ENCODE measurements at places on chromosomes 1 and 21. TPM values are rescaled to one million over a fixed set of nuclear protein-coding genes. Genes with fewer than 3 reads are reported as not detected.
A peak's percentile ranks its signal among the peaks of the same experiment; 100 is the strongest.

- no peak for DNase-seq
Measured at GRCh38 chr1:156508205-156508954, 7.8 kb upstream of the MEF2D start.

DNA sequence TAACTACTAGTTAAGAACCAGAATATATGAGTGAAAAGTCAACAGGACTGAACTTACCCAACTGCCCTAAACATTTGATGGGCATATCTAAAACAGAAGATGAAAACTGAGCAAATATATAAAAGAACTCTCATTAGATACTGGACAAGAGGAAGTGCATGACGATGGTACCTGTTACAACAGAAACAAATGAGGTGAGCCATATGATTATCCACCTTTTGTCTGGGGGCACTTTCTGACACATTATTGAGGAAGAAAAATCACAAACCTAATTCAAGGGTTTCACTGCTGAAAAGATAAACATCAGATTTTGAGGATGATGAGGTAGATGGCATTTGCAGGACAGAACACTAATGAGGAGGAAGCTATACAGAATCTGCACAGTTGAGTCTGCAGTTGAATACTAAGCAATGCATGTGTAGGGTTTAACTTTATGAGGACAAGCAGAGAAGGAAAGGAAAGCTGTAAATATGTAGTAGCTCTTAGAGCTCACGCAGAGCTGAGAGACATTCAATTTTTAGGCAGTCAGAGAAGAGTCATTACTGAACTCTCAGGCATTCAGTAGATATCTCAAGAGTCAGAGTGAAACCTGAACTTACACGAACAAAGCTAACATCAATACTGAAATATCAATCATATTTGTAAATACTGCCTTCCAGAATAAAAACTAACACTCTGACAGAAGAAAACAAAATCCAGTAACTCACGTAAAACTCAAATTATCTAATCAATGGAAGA, 262.1 kb downstream of the AKT3 start:
- DNase-seq = no peak

GRCh38 chr1:157948312-157949073, 45.0 kb upstream of the KIRREL1 start:
- peak; percentile 63 for DNase-seq

DNA sequence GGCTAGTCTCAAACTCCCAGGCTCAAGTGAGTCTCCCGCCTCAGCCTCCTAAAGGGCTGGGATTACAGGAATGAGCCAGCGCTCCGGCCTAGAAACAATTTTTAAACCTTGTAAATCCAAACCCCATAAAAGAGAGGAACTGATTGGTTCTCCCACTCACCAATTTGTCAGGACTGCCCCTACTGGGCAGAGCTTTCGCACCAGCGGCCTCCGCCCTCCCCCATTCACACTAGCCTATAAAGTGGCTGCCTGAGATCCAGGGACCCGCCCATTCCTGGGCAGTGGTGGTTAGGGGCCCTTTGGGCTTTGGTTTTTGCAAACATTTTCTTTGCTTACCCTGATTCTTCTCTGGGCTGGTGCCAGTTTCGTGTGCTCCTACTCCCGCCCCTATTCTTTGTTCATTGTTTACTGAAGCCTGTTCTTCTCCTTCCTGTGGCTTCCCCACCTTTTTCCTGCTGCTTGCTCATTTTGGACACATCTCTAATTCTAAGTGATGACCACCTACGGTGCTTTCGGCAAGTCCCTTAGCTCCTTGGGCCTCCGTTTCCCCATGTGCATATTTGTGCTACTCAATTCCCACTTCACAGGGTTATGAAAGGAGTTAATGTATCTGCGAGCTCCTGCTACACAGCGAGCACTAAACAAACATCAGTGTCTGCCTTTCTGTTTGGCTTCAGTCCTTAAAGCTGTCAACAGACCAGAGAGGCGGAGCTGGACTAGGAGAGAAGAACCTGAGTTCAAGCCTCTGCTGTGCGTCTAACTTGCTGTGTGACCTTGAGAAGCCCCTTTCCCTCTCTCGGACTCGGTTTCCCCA, 39.8 kb upstream of the CLIC4 start:
- peak; percentile 96 for DNase-seq

- DNase-seq = no peak
Measured at GRCh38 chr1:67382292-67382691, 47.9 kb downstream of the SERBP1 start.

LCE4A gene
- total RNA-seq = not detected

MAP3K7CL gene
- 3.0 TPM for total RNA-seq

LCE3D gene
- total RNA-seq = not detected

DNA sequence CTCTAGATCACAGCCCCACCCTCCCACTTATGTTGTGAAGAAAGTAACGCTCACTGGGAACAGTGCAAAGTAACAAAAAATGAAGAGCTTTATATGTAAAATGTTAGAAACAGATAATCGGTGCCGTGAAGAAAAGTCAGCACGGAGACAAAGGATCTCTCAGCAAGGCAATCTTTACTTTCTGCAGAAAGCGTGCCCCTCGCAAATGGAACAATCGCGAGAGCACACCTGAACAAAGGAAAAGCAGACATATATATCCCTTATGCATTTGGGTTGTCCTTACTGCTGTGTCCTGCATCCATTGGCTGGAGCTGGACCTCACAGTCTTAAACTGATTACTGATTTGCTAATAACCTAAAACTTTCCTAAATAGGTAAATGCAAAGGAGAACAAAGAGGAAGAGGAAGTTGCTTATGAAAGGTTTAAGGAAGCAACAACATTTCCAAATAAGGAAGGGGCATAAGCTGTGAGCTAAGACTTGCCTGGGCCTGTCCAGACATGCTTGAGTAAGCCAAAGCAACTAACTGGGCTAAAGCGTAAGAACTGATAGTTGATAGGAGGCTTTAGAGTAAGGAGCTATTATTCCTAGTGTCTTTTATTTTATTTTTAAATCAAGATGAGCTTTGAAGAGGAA, 89.7 kb downstream of the GTF2B start:
- DNase-seq = no peak

DNA sequence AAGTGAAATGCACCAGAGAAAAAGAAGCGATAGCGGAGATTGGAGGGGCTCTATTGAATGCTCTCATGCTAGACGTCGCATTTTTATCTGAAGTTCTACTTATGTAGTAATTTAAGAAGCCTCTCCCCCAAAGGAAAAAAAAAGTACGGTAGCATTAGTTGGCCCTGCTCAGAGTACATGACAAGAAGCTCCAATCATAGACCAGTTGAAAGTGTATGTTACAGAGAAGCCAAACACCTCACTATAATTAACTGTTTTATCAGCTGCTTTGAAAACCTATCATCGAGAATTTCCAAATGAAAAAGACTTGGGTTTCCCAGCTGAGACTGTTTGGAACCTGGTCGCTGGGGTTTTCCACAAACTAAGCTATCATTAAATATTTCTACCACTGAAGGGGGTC, 19.6 kb upstream of the OVAAL start:
- no peak for DNase-seq

- no peak for DNase-seq
Measured at GRCh38 chr1:225859151-225859550, 23.0 kb downstream of the TMEM63A start.

MYBPHL gene
- total RNA-seq = not detected

LYSMD1 gene
- total RNA-seq = 0.43 TPM

- DNase-seq = no peak
Measured at GRCh38 chr1:177858332-177858821, 111.5 kb downstream of the SEC16B start.

DNA sequence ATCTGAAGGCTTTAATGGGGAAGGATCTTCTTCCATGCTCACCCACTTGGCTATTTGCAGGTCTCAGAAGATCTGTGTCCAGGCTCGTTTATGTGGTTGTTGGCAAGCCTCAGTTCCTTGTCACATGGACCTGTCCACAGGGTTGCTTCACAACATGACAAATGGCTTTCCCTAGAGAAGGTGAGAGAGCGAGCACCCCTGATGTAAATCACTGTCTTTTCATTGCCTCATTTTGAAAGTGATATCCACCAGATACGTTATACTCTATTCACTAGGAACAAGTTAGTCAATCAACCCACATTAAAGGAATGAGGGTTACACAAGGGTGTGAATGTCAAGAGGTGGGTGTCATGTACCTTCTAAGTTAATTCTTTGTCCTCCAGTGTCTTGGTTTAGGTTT, 433.3 kb downstream of the RPS6KC1 start:
- no peak for DNase-seq

C21orf91 gene
- 2.7 TPM for total RNA-seq

DNA sequence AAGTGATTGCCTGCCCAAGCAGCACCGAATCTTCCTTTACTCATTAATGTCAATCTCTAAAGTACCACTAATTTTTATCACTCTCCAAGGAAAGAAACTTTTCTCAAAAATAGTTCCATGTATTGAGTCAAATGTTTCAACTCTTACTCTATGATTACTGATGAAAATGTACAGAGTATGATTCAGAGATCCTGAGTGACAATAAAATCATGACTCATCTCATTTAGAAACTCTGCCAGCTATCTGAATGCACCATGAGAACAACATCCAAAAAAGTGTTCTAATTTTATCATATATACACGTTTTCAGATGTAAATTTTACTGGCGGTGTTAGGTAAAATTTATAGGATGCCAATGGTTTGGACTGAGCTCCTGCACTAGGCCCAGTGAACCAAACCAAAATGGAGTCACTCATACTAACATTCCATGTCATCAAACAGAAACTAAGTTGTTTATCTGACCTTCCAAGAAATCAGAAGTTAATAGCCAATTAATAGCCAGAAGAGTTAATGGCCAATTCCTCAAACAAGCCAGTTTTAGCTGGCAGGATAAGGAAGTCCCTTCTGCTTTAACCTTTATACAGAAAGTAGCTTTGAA, 22.6 kb downstream of the PLPPR5 start:
- no peak for DNase-seq

DNA sequence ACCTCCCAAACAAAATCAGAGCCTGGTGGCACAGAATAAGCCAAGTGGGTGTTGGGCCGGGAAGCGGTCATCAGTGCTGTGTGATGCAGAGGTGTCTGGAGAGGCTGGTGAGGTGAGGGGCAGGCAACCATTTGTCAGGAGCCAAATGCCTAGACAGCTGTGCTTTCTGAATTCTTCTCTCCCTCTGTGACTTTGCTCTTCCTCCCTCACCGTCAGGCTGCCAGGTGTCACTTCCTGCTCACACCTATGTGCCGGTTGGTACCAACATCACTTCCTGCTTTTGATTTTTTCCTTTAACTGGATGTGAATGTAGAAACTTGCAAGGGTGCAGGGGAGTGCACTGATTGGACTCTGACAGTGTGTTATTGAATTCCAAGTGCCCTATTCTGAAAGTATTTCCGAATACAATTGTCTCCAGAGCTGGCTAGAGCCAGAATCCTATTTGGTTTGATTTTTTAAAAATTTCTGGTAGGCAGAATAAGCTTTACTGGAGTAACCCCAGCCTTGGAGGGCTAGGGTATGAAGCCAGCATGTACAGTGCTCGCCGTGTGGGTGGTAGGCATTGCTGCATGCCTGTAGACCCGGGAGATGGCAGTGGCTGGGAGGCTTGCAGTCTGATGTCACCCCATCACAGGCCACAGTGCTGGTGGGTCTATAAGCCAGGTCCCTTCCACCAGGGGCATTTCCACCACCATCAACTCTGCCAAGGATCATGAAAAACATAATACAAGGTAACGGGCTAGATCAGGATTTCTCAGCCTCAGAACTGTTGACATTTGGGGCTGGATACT, 210.9 kb downstream of the KAZN start:
- no peak for DNase-seq

GRCh38 chr1:1080951-1081310, 6.8 kb upstream of the RNF223 start:
- DNase-seq = no peak

DNA sequence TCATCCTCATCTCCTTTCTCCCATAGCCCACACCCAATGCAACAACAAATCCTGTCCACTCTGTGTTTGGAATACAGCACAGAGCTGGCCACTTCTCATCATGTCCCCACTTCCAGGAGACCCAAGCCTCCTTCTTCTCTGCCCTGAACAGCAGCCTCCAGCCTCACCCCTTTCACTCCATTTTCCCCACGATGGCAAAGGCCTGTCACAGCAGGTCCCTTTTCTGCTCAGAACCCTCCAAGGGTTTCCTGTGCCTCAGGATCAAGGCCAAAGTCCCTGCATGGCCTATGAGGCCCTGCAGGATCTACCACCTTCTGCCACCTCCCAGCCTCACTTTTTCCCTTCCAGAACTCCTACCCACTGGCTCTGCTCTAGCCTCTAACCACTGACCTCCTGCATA, 78.5 kb downstream of the CSMD2 start:
- DNase-seq = no peak

- peak; percentile 67 for DNase-seq
Measured at GRCh38 chr1:202571719-202572339, 138.4 kb downstream of the SYT2 start.

- DNase-seq = no peak
Measured at GRCh38 chr21:37513383-37513782, 146.8 kb downstream of the DYRK1A start.

DNA sequence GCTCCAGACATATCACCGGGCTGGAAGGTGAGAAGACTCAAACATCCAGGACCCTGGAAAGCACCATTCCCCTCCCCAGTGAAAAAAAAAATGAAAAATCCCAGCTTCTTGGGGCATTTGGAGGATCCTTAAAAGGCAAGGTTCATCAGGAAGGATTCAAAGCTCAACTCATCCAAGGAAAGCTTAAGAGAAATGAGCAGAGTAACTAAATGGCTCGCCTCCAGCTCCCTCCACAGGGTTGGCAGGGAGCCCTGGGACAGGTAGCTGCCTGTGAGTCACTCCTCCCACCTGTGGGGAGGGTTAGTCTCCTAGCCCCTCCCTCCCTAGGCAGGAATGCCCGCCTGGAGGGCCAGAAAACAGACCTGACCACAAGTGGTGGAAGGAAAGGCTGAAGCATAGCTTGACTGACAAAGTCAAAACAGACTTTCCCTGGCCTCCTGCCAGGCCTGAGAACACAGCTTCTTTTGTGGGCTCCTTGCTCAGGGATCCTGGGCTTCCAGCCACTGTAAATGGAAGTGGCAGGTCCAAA, 712 bp upstream of the LAMB3 start:
- peak; percentile 99 for DNase-seq

- DNase-seq = no peak
Measured at GRCh38 chr1:227937838-227938145, 9.9 kb downstream of the WNT9A start.

- no peak for DNase-seq
Measured at GRCh38 chr1:164565357-164565756, 6.4 kb downstream of the PBX1 start.

ZMYND12 gene
- total RNA-seq = 0.21 TPM

GRCh38 chr21:31409831-31410487, 65.9 kb upstream of the TIAM1 start:
- no peak for DNase-seq

GRCh38 chr1:156517748-156518147, 17.2 kb upstream of the MEF2D start:
- no peak for DNase-seq

- no peak for DNase-seq
Measured at GRCh38 chr1:25869909-25870606, 5.5 kb downstream of the PAQR7 start.

Data from HT-29 (cell line).